ENCODE measurements at places on chromosomes 5 and 9.

DNA sequence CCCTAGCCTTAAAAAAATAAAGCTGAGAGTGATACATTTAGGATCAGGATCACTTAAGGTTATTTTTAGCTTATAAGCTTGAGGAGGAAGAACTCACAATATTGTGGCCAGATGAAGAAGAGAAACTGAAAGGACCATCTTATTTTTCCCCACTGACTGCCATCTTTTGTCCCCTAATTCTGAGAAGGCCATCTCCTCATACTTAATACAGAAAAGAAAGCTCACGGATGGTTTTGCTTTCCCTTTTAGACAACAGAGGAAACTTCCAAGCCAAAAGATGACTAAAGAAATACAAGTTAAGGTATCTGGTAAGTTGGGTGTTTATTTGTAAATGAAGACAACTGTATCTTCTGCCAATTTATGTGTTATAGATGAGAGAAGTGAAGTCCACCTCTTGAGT is 36.4 kb downstream of the ERAP1 start:
- DNase-seq, result no peak

DNA sequence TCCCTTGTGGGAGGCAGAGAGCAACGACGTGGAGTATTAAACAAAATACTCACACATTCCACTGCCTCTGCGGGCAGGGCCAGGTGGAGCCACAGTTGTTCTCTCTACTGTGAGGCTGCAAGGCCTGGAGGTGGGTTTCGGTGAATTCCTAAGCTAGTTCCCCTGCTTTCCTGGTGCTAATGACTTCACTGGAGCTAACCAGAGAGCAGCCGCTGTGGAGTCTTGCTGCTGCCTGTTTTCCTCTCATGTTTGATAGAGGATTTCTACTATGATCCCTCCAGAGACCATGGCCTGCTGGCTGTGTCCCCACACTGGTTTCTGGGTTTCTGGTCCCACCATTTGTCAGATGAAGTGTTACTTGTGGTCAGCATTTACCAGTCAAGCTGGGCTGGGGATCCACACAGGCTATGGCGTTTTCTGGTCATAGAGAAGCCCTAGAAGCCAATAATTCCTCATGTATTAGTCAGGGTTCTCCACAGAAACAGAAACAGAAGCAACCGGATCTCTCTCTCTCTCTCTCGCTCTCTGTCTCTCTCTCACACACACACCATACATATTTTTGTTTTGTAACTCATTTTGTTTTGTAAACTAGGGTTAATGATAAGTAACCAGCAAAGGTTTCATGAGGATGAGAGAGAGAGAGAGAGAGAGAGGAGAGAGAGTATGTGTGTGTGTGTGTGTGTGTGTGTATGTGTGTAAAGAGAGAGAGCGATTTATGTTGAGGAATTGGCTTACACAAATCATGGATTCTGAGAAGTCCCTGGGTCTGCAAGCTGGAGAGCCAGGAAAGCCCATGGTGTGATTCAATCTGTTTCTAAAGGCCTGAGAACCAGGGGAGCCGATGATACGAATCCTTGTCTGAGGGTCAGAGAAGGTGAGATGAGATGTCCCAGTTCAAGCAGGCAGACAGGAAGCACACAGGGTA is 403.0 kb downstream of the GADD45G start:
- no peak for DNase-seq

DNA sequence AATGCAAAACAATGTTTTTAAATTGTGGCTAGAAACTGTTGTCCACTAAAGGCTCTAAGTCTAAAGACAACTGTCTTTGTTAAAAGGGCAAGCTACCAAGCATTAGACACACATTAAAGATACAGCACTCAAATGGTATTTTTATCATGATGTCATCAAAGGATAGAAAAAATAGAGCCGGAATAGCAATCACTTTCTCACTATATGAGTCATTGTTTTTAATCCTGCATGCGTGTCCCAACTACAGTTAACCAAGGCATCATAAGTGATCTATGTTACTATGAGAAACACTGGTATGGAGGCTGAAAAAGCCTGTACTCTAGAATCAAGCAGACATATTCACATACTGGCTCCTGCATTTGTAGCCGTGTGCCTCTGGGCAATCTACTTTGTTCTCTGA is 1.9 kb upstream of the PJA2 start:
- no peak for DNase-seq

DNA sequence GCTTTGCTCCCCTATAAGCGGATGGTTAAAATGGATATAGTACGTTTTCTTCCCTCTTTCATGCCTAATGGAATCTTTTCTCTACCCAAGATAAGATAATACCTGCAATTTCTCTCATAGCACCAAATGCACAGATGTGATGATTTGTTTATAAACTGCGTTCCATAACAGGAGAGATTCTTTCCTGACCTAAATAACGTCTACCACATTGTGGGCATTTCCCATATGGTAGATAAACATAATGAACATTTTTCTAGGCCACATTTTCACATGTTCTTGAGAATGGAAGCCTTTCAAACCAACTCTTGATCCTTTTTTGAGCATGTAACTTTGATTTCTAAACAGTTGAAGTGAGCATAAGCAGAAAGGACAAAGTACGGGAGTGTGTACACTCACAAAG is 448.5 kb downstream of the CSNK1G3 start:
- DNase-seq, result no peak

GRCh38 chr9:6383551-6384225 is 29.3 kb upstream of the UHRF2 start:
- DNase-seq, result no peak

GRCh38 chr5:59421986-59422941 is 471.3 kb downstream of the PDE4D start:
- DNase-seq, result no peak

DNA sequence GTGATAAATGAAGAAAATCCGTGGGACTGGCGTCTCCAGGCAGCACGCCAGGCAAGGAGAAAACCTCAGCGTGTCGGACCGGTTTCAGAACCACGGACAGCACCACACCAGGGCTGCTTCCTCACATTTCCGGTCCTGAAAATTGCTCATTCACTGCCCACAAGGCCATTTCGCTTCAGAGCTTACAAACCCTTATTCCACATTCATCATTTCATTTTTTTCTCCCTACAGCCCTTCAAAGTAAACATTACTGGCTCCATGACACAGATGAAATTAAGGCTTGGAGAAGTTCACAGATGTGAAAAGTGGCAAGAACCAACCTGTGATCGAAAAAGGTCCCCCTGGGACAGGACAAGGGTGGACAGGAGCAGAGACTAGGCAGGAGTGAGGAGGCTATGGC is 1.5 kb upstream of the GPRIN1 start:
- no peak for DNase-seq

GRCh38 chr5:140245926-140246325 is 57.0 kb downstream of the PFDN1 start:
- DNase-seq, result no peak

DNA sequence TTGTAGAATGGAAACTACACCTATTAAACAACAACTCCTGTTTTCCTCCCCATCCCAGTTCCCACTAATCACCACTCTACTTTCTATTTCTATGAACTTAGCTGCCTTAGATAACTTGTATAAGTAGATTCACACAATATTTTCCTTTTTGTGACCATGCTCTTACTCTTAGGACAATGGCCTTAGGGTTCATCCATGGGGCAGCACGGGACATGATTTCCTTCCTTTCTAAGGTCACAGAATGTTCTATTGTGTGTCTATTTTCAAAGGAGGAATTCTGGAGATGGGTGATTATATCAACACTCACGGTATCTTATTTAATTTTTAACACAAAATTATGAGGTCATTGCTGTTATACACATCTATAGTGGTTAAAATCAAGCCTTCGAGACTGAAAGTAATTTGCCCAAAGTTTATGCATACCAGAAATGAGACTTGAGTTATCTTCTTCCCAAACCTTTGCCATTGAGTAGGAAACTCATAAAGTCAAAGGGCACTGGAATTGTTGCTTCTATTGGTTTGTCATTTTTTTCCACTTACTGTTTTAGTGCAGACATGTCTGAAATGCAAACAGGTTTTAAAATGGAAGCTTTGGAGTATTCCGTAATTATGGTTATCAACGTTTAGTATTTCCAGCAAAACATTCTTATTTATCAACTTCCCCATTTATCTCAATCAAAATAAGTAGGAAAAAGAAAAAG is 23.6 kb downstream of the CTSL start:
- no peak for DNase-seq

DNA sequence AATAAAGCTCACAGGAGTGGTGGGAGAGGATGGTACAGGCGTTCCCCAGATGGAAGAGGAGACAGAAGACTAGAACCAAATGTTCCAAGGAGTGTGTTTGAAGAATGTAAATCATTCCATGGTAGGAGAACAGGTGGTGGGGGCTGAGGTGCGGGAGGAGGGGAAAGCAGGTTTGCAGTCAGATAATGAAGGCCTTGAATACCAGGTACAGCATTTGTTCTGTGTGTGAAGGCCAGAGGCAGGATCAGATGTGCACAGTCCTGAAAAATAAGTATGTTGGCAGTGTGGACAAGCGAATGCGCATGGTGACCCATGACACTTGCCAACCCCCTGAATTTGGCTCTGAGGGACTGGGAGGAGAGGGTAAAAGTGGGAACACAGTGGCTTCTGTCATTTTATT is 59.9 kb upstream of the ALDH1B1 start:
- no peak for DNase-seq

- no peak for DNase-seq
Observed at GRCh38 chr5:10303699-10304170, 4.0 kb downstream of the CMBL start.

- DNase-seq, result no peak
Observed at GRCh38 chr9:15137658-15138356, 169.2 kb downstream of the TTC39B start.

DNA sequence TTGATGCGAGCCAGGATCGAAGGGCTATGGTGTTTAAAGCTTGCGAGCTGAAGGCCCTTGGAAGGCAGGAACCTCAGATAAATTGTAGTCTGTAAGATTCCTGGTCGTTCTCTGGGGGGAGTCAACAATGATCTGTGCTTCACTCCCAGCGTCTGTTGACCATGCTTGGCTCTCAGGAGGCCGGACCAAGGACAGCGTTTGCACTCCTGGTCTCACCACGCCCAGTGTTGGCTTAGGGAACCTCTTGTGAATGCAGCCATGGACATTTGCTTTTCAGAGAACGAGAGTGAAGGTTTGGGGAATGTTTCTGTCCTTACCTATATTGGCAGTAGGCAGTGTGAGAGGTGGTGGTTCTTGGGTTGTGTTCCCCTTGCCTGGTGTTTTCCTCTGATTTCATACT is 60.2 kb upstream of the FAM120AOS start:
- no peak for DNase-seq

- no peak for DNase-seq
Observed at GRCh38 chr9:89669361-89669842, 64.6 kb downstream of the GADD45G start.

DNA sequence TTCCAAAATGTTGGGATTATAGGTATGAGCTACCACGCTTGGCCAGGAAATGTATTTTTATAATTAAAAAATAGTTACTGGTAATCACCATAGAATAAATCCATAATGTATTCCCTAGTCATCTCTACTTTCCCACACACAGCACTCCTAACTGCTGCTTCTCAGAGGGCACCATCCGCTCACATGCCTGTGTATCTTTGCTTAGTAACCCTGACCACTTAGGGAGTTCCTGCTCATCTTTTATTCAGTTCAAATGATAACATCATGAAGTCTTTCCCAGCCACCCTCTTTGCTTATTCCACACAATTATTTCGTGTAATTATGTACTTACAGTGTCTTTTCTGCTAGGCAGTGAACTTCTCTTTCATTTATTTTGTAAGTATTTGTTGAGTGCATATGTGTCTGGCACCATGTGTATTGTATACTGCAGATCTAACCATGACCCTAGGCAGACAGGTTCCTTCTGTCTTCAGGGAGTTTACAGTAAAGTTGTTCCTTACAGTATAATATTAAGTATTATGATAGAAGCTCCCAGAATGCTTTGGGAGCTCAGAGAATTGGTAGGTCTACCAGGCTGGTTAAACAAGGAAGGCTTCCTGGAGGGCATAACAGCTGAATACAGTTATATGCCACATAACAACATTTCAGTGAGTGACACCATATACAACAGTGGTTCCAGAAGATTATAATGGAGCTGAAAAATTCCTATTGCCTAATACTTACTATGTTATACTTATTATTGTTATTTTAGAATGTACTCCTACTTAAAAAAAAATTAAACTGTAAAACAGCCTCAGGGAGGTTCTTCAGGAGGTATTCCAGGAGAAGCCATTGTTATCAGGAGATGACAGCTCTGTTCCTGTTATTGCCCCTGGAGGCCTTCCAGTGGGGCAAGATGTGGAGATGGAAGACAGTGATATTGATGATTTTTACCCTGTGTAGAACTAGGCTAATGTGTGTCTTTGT is 39.2 kb downstream of the DCAF10 start:
- DNase-seq, result no peak

- DNase-seq, result no peak
Observed at GRCh38 chr9:19375538-19375937, 4.5 kb downstream of the RPS6 start.

- DNase-seq, result no peak
Observed at GRCh38 chr5:151249281-151249680, 3.7 kb upstream of the GM2A start.

DNA sequence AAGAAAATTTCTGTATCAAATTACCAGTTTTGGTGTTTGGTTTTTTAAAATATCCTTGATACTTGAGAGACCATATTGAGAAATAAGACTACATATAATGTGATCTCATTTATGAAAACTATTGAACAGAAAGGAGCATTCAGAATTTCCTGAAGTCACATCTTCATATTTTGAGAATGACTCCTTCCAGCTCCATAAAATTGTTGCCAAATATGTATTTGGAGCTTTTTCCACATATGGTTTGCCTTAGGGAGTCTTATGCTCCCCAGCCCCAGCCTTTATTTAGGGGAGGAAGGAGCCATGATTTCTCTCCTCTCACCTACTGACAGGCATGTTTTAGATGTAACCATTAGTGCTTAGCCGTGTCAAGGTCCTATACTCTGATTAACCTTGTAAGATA is 51.1 kb downstream of the GCNT1 start:
- no peak for DNase-seq

DNA sequence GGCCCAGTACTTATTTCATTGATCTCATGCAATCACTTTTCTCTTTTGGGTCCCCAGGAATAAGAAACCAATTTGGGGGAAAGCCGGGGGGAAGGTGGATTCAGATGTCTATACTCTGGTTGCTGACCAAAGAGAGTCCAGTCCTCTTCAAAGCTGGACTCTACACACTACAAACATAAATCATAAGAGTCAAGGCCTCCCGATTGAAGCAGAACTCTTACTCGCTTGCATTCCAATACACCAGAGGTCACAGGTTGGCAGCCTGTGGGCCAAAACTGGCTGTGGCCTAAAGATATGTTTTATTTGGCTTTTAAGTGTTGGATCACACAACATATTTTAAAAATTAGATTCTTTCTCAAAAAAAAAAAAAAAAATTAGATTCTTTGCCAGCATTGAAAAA is 311.4 kb upstream of the MSX2 start:
- DNase-seq, result no peak

- DNase-seq, result no peak
Observed at GRCh38 chr9:110115826-110116542, 92.0 kb downstream of the C9orf152 start.

DNA sequence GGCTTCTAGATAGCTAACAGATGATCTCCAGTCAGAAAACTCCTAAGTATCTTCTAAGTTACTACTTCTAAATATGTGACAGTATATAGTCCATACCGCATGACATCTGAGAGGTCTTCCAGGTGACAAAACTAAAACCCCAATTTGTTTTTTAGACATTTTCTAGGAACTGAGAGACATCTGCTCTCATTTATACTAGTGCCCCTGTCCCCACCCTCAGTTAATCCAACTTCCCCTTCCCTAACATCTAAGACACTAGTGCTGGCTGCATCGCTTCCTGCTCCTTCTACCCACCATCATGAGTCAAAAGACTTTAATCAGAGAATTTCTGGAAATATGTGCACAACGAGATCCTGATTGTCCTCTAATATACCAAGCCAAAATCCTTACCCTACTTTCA is 37.9 kb downstream of the FBXW11 start:
- DNase-seq, result no peak

- no peak for DNase-seq
Observed at GRCh38 chr9:130054820-130055219, 1.1 kb downstream of the GPR107 start.
